Esophagus squamous epithelium (tissue), 5 donors: ENCODE measurements at places on chromosomes 7 and 10.

DNA sequence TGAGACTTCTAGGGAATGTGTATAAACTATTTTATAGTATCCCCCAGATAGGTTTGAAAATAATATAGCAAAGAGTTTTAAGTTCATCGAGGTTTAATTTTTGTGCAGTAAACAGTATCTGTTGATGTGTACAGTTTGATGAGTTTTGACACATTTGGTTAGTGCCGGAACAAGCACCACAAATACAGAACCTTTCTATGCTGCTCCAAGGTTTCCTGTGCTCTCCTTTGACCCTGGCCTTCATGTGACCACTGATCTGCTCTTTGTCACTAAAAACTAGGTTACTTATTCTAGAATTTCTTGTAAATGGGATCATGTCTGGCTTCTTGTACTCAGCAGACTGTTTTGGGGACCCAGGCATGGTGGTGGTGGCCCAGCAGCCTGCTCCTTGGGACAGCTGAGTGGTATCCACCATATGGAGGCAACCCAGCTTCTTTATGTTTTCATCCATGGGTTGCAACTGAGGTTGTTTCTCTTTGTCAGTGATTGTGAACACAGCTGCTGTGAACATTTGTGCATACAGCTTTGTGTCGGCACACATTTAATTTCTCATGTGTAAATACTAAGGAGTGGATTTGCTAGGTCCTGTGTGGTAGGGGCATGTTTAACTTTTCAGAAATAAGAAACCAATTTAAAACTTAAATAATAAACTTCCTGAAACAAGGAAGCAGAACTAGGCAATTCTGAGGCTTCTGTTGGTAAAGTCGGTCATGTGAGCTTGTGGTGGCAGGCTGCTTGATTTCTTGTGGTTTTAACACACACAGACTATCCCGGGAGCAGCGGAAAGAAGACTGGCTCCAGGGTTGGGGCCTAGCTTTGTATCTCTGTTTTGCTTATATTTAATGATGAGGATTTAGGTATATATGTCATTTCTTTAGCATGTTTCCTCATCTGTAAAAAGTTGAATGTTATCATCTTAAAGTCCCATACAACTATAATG is 219.4 kb downstream of the ABCA13 start:
- DNase-seq, result no peak

DNA sequence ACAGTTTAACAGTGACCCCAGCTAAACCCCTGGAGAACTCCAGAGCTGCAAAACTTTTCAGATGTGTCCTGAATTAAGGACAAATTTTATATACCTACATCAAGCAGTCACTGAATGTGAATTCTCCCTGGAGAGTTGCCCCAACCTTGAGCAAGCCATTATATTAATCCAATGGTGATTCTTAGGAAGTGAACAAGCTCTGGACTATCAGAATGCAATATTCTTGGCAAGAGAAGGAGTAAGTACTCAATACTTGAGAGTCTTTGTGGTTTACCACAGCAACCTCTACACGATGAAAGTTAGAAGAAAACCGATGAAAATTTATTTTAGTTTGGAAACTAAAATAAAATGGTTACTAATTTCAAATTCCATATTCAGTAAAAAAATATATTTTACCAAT is 19.3 kb upstream of the ZNF365 start:
- DNase-seq, result no peak

DNA sequence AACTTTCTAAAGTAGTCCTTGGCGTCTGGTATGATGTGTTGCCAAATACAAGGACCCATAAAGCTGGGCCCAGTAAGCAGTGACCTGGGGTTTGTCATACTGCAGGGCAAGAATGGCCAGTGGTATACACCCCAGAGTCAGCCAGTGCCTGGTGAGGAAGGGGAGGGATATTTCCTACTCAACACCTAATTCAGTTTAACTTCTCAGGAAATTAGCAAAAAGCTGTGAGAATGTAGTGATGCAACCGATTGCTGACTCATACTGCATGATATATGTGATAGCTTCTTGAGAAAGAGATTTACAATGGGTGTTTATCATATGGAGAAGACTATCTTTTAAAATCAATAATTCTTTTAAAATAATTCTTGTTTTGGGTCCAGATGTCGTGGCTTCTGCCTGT is 889.3 kb upstream of the CELF2 start:
- no peak for DNase-seq

- DNase-seq, result no peak
Measured at GRCh38 chr7:151572136-151572535, 52.4 kb upstream of the RHEB start.

DNA sequence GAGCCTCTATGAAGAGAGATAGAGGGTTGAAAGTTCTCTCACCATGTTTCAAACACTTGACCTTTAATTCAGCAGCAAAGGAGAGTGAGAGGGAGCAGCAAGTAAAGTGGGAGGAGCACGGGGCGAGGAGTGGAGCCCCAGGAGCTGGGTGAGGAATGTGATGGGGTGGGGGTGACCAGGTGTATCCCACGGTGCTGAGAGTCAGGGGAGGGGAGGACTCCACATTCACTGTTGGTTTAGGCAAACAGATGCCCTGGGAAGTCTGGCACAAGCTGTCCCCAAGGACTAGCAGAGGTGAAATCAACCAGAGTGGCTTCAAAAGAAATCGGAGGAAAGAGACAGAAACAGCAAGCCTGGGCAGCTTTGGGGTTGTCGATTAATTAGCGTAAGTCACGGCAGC is 101.8 kb upstream of the PITRM1 start:
- DNase-seq, result no peak

GRCh38 chr7:29453021-29453420 is 110.6 kb upstream of the PRR15 start:
- no peak for DNase-seq

- DNase-seq, result no peak
Measured at GRCh38 chr10:97278491-97278989, 13.9 kb downstream of the ARHGAP19 start.

- DNase-seq, result no peak
Measured at GRCh38 chr10:28012990-28013515, 14.2 kb upstream of the ODAD2 start.

GRCh38 chr7:126487728-126488442 is 764.9 kb downstream of the GRM8 start:
- DNase-seq, result no peak

DNA sequence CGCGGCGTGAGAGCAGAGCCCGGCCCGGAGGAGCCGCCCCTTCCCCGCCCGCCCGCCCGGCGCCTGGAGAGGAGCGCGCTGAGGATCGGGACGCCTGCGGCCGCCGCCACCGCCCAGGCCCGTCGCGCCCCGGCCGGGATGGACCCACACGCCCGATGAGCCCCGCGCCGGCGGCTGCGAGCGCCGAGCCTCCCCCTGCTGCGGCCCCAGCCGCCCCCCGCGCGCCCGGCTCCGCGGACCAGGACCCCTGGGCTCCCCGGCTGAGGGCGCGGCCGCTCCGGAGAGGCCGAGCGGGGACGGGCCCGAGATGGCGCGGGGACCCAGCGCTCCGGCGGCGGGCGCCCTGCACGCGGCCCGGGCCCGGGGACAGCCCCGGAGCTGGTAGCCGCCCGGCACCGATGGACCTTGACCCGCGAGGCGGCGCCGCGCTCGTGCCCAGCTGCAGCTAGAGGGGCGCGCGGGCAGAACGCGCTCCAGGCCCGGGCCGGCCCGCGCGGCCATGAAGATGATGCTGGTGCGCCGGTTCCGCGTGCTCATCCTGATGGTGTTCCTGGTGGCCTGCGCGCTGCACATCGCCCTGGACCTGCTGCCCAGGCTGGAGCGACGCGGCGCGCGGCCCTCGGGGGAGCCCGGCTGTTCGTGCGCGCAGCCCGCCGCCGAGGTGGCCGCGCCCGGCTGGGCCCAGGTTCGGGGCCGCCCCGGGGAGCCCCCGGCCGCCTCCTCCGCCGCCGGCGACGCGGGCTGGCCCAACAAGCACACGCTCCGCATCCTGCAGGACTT is 520 bp downstream of the FAM20C start:
- DNase-seq, result no peak

- DNase-seq, result no peak
Measured at GRCh38 chr7:67754651-67755050, 758.0 kb downstream of the TYW1 start.

GRCh38 chr7:139340808-139341057 is 404 bp upstream of the FMC1 start:
- no peak for DNase-seq

- DNase-seq, result no peak
Measured at GRCh38 chr7:41979834-41980307, 257.1 kb downstream of the GLI3 start.

- DNase-seq, result no peak
Measured at GRCh38 chr10:50896721-50897120, 11.3 kb upstream of the A1CF start.

DNA sequence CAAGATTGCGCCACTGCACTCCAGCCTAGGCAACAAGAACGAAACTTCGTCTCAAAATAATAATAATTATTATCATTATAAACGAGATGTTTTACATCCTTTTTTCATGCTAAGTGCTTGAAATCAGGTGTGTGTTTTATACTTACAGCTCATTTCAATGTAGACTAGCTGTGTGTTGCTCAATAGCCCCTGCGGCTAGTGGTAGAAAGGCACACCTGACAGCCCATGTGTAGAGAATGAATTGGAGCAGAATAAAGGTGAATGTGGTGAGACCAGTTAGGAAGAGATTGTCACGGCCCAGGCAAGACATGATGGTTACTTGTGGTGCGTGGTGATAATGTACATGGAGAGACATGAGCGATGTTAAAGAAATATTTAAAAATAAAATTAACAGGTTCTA is 86.7 kb upstream of the TMEM26 start:
- no peak for DNase-seq

DNA sequence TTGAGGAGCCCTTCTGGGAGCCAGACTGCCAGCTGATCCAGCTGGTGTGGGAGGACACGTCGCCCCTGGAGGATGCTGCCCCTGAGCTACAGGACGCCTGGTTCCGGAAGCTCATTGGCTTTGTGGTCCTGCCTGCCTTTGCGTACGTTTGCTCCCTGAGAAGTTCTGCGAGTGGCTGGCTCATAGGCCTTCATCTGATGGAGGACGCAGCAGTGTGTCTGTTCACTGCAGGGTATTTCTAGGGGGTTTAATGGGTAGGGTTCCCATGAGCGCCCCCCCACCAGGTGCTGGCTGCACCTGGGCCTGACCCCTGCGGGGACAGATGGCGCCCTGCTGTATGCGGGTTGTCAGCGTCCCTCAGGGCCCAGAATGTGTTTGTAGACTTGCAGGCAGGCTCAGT is 5.0 kb downstream of the PAOX start:
- no peak for DNase-seq

DNA sequence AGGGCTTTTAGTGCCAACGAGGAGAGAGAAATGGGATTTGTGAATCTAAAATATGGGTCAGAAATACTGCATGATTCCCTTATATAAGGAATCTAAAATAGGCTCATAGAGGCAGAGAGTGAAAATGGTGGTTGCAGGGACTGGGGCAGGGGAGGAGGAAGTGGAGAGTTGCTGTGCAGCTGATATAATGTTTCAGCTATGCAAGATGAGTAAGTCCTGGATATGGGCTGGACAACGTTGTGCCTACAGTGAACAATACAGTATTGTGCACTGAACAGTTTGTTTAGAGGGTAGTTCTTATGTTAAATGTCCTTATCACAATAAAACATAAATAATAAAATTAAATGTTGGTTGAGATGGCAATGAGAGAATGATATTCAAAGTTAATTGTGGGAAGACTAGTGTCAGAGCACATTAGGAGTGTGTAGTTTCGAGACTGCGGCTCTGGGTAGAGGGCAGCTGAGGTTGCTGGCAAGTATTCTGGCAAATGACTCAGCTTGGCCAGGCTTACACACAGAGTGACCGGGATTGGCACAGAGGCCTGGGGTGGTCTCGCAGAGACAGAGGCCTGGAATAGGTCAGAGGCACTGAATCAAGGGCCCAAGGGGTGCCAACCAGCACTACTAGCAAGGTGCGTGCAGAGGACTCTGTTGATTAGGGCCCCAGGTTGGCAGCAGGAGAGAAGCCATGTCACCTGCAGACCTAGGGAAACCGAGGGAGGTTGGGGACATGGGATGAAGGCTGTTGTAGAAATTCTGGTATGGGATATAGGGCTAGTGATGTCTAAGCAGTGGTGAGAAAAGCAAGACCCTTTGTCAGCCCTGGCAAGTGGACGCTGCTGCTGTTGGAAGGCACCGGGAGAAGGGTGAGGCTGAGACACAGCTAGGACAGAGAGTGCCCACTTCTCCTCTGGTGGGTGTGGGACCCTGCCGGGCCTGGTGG is 2.8 kb upstream of the DEPP1 start:
- no peak for DNase-seq

DNA sequence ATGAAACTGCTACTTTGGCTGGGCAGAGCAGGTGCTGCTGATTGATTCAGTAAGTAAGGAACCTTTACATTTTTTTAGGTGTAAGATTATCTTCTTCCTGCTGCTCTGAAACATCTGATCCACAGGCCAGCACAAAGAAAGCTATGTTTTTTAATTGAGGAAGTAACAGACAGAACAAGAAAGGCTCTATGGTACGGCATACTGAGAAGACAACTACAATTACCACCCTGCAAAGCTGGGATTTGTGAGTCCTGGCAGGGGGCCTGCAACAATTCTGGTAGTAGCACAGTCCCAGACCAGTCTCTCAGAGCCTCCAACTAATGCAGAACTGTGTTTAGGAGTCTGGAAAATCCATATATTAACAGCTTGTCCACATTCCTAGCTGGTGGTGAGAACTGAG is 103.0 kb upstream of the LRRTM3 start:
- DNase-seq, result no peak
